Natural killer cell treated with Interleukin-12 subunit alpha and Interleukin-12 subunit beta and Interleukin-15 and Interleukin-18, amount 100 ng/mL, for 72 hours (primary cell): ENCODE measurements at places on chromosomes 2 and 18. TPM values are rescaled to one million over a fixed set of nuclear protein-coding genes. Genes with fewer than 3 reads are reported as not detected.

- no peak for DNase-seq
These were observed 747.0 kb downstream of the BCL11A start for GRCh38 chr2:59806486-59806885.

GRCh38 chr2:46977280-46977665, 61.7 kb upstream of the MCFD2 start:
- no peak for DNase-seq

GRCh38 chr2:95296880-95297487, at the start of gene KCNIP3:
Gene KCNIP3 (plus strand): TSS chr2:95297347. CDS start chr2:95297439, 92 bp downstream.
- DNase-seq: no peak

Gene CNRIP1
- not detected for total RNA-seq

DNA sequence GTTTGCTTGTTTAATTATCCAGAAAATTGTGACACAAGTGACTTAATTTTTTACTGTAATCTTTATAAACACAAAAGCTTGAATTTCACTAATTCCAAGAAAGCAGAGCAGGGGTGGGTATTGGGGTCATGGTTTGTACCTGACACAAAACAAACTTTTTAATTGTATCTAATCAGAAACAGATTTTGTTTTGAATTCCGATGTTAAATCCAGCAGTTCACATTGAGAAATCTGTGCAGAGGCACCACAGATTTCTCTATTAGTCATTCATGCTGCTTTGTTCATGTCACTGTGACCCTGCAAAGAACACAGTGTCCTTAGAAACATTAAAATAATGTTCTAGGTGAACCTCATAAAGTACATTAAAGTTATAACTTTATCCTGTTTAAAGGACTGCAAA, 443.4 kb downstream of the NYAP2 start:
- no peak for DNase-seq

- no peak for DNase-seq
These were observed 91.0 kb downstream of the TMEM185B start for GRCh38 chr2:120132190-120132589.

GRCh38 chr2:9178904-9179571, 27.6 kb upstream of the ASAP2 start:
- no peak for DNase-seq

DNA sequence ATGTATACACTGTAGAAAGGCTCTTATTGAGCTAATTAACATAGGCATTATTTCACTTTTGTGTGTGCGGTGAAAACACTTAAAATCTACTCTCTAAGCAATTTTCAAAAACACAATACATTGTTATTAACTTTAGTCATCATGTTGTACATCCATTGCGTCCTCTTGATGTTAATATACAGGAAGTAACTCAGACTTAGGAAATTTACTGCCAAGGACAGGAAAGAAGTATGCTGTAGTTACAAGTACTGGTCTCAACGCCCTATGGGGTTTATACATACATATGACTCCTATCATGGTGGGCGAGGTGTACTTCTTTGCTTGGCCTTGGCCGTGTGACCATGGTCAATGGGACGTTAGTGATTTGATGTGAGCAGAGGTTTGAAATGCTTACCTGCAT, 15.5 kb downstream of the SCTR start:
- DNase-seq: no peak

Gene NT5C1B
- total RNA-seq: not detected

DNA sequence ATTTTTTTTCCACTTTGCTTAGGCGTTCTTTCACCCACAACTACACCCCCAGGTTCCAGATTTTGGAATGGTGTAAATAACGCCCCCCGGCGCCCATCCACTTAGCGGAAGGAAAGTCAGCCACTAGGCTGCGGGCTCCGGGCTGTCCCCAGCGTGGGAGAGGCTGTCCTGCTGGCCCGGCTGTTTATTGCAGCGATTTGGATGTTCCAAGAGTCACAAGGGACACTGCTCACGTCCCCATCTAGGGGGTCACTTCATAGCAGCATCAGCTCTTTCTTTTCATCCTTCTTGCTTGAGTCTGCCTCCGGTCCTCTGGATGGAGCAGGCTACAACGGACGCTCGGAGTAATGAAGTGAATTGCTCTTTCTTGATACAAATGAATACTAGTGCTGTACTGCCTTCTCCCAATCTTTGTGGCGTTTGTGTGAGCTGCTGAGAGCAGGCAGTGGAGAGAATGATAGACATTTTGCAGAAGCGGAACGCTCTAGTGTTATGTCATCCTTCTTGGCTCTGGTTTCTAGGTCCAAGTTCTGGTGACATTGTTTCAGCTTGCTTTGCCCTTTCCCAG, 50.7 kb upstream of the PAIP2B start:
- no peak for DNase-seq

- DNase-seq: no peak
These were observed 407.5 kb upstream of the FIGN start for GRCh38 chr2:164143183-164143930.

Gene RTP5
- total RNA-seq: not detected

GRCh38 chr2:176075481-176075880, 8.3 kb downstream of the EVX2 start:
- no peak for DNase-seq

DNA sequence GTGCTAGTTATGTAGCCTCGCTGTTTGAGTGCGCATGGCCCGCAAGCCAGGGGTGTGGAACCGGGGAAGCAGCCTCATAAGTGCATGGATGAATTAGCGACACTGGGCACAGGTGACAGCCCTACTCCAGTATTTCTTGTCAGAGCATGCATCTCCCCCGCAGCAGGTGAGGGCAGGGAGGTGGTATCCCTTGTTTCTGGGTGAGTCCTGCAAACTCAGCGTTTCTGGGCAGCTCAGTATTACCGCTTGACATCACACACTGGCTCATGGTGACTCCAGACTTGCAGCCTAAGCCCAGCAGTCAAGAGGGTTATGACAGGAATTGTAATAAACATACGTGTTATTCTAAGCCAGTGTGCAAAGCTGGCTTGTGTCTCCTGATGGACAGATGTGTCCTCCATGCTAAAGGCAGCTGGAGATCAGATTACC, 2.5 kb downstream of the CABLES1 start:
- DNase-seq: no peak

DNA sequence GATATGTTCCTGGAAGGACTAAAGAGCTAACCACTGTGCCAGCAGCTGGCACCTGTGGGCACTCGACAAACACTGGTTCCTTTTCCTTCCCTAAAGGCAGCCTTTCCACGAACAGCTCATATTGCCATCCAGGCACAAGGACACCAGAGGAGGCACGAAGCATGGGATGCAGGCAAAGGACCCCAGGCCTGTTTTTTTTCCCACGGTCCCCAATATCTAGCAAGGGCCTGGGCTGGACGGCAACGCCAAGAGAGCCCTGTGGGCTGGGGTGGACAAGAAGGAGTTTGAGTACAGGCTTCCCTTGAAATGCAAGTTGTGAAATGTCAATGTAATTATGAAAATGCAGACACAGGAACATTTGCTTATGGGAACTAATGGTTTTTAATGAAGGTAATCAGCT, 135.9 kb downstream of the CYP26B1 start:
- no peak for DNase-seq

Gene BCL11A
- total RNA-seq: 0.81 TPM

DNA sequence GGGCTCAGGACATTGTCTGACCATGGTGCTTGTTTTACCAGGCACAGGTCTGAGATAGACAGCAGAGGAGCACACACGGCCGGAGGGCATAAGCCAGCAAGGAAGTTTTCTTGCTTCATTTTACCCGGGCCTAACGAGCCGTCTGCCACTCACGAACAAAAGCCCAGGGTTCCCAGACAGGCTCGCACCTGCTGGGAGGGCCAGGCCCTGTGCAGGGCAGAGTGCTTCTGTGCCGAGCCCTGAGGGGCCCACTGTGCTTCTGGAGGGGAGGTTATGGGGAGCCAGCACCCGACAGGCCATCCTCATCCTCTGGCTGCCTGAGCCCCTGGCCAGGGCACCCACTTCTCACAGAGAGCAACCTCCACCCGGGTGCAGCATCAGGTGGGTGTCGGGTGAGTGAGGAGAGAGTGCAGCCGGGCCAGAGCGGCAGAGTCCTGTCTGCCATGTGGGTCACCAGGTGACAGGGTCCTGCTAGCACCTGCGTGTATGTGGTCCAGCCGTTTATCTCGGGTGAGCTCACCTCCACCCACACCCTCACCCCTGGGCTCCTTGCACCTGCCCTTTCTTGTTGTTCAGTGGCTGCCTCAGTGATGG, 297.9 kb downstream of the NDUFA10 start:
- no peak for DNase-seq

DNA sequence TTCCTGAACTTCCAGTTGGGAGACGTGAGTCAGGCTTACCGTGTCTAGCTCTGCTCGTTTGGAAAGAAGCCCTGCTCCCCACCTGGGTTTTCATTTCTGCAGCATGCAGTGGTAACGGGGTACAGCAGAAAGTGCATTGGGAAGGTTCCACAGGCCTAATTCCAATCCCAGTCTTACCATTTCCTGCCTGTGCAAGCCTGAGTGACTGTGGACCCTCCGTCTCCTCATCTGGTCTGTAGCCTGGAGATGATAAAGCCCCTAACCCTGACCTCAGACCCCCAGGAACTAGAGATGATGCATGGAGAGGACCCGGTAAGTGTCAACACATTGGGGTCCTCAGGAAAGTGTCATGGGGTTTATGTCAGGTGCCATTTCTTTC, 5.8 kb upstream of the PSD4 start:
- no peak for DNase-seq

DNA sequence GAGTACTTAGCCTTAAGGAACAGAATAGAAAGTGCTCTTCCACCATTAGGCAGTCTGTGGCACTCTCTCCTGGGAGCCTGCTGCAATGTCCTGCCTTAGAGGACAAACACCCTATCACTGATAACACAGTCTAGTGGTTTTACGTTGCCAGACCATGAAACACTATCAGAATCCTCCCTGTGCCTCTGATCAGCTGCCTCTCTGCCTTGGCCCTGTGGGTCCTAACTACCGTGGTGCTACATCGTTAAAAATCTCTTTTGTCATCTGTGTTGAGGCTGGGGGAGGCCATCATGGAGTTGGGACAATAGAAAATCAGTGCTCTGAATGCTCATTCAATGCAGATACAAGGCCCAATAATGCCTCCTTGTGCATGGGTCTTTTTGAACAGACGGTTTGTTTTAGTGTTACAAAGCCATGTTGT, 11.9 kb upstream of the APCDD1 start:
- no peak for DNase-seq

DNA sequence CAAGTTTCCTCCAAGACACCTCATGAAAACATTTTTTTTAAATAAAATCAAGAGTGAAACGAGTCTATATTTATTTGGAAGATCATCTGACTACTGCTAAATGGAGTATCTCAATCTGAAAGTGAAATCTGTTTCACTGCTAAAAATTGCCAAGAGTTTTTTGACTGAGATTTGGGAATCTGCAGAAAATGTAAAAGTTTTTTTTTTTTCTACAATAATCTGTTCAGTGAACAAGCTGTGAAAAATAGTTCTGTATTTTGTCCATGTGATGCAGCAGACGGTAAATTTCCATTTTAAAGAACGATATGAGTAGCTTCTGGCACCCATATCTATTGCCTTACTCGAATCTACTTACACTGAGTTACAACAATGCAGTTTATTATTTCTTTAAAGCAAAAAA, 519.7 kb downstream of the PLCL1 start:
- no peak for DNase-seq

Gene TRABD2A
- 18.3 TPM for total RNA-seq

Gene POTEJ
- not detected for total RNA-seq

DNA sequence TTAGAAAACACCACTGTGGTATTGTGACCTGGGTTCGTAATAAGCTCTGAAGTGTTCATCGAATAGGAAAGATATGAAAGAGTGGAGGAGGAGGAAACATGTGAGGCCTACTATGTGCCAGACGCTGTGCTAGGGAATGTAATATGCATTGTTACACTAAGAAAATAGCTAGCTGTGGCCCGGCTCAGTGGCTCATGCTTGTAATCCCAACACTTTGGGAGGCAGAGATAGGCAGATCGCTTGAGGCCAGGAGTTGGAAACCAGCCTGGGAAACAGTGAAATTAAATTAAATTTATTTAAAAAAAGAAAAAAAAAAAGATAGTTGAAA, 49.2 kb upstream of the ZNF397 start:
- no peak for DNase-seq

DNA sequence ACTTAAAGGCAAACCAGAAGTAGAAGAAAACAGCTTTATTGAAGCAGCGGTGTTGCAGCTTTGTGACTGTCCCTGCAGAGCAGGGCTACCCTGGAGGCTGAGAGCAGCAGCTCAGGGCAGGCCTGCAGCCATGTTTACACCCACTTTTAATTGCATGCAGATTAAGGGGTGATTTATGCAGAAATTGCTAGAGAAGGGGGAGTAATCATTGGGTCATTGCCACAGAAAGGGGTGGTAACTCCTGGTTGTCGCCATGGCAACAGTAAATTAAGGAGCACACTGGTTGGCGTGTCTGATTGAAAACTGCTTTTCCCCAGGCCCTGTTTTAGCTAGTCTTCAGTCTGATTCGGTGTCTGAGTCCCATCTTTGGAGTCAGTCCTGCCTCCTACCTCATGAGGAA, 195.4 kb upstream of the HDAC4 start:
- no peak for DNase-seq

Gene PAX3
- total RNA-seq: not detected

DNA sequence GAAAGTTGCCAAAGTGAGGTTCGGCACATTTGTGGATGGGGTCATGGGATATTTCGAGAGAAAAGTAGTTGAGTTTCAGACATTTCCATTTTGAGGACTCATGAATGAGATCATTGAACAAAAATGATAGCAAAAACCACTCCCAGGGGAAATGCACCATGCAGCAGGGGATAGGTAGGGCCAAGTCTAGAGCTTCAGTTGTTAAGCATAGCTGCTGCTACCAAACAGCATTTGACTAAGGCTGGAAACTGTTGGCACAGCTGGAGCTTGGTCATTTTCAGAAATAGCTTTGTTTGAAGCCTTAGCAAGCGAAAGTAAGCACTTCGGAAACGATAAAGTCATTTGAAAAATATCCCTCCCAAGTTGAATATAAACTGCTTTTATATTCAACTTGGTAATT, 431.8 kb downstream of the SOCS6 start:
- DNase-seq: no peak

Gene MC5R
- not detected for total RNA-seq

- no peak for DNase-seq
These were observed 221.5 kb upstream of the SMAD7 start for GRCh38 chr18:49172246-49172645.

GRCh38 chr2:950080-950966, at the start of gene SNTG2:
Gene SNTG2 (plus strand): TSS chr2:950849. CDS start chr2:950997, 148 bp downstream.
- DNase-seq: peak; percentile 67

GRCh38 chr18:54914816-54915215, 44.4 kb downstream of the CCDC68 start:
- DNase-seq: no peak

Gene COLEC11
- total RNA-seq: 0.48 TPM

GRCh38 chr2:12304564-12305171, 412.1 kb upstream of the TRIB2 start:
- no peak for DNase-seq
